CD4-positive, alpha-beta T cell treated with Interleukin-15 for 4 hours (primary cell): ENCODE measurements at places on chromosomes 2 and 18.

DNA sequence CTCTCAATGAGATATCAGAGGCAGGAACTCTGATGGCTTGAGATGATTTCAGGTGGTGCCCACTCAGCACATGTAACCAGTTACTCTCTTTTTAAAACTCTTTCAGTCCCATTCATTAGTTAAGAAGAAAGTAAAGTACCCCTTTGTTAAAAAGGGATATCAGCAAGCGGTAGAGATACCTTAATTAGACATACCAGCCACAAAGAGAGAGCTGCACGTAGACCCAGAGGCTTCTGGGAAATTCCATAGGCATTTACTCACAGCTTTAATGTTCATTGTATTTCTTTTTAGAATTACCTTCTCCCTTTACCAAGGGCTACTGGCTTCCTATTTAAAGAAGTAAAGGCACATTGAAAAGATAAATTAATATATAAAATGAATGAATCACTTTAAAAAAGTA lies 63.3 kb downstream of the LYPD6B start:
- DNase-seq = no peak

DNA sequence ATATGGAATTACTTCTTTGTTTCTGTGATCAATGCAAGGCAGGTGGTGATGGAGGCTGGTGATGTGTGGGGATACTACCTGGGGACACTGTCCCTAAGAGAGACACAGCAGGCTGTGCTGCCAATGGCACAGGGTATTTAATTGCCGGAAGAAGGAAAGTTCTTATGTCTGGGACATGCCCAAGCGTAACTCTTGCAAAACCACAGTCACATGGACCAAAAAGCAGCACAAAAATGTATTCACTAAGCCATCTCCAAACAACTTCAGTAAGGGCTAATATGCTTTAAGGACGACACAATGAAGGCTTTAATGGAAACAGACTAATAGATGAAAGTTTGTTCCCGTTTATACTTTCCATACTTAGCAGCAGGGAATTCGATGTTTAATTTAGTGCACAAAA lies 49.7 kb upstream of the AP1S3 start:
- DNase-seq = no peak

GRCh38 chr2:16817305-16818202 lies 151.9 kb upstream of the CYRIA start:
- no peak for DNase-seq

DNA sequence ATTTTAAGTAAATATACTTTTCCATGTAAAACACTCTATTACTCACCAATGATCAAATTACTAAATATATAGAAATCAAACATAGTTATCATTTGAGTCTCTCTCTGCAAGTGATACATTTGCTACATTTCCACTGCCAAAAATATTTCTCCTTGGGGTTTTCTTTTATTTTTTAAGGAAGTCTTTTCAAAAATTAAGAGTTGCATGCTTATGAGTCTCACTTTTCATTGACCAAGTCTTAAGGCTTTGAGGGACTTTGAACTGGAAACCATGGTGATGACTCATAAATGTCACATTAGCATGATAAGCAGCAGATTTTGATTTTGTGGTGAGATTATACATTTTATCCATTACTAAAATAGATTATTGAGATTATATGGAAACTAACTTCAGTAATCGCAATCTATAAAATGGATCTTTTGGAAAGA lies 152.9 kb downstream of the FAM124B start:
- DNase-seq = no peak

GRCh38 chr18:2100694-2101213 lies 470.6 kb downstream of the METTL4 start:
- DNase-seq = no peak

- no peak for DNase-seq
Observed at GRCh38 chr18:44705075-44705675, 24.5 kb downstream of the SETBP1 start.

GRCh38 chr18:10049747-10050146 lies 135.9 kb downstream of the VAPA start:
- no peak for DNase-seq

GRCh38 chr2:232102380-232102779 lies 140.9 kb downstream of the DIS3L2 start:
- no peak for DNase-seq

GRCh38 chr2:10966741-10967140 lies 55.0 kb downstream of the KCNF1 start:
- DNase-seq = no peak

DNA sequence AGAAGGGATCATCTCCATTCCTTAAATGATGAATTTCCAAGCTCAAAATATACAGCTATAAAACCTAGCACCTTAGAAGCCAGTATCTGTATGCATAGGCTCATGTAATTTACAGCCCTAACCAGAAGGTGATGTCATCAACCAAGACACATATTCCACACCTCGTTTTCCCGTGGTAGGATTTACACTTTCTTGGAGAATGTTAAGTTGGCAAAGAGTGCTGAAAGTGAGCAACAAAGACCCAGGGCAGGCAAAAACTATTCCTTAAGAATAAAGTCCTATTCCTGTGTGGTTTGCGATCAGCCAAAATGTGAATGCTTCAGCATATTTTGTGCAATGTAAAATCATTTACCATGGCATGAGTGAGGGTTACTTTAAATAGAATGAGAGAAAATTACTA lies 247.1 kb downstream of the OSR1 start:
- DNase-seq = no peak

DNA sequence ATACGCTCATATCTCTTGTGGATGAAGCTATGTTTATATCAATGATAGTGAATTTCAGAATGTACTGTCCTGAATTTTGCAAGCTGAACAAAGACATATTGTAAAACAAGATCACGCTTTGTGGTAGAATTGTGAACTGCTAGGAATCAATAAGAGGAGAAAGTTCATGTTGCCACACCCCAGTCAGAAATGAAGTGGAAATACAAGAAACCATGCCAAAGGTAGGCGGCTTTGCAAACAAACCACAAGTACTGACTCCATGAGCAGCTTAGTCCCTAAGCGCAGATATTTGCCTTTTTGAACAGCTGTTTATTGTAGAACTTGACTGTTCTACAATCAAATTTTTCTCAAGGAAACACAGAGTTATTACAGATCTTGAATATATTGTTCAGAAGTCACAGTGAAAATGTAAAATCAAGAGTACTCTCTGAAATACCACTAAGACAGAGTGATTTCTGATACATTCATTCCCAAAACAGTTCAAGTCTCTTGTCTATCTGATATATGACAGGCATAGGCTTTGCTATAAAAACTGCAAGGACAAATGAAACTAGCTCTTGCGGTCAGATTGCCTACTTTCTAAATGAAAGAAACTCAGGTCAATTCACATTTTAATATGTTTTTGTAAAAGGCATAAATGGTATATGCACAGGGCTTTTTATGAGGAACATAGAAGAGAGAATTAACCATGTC lies 120.9 kb upstream of the CDH19 start:
- DNase-seq = no peak

GRCh38 chr2:155062922-155063258 lies 364.4 kb downstream of the KCNJ3 start:
- DNase-seq = no peak

GRCh38 chr2:238861013-238861730 lies 13.3 kb downstream of the TWIST2 start:
- no peak for DNase-seq

DNA sequence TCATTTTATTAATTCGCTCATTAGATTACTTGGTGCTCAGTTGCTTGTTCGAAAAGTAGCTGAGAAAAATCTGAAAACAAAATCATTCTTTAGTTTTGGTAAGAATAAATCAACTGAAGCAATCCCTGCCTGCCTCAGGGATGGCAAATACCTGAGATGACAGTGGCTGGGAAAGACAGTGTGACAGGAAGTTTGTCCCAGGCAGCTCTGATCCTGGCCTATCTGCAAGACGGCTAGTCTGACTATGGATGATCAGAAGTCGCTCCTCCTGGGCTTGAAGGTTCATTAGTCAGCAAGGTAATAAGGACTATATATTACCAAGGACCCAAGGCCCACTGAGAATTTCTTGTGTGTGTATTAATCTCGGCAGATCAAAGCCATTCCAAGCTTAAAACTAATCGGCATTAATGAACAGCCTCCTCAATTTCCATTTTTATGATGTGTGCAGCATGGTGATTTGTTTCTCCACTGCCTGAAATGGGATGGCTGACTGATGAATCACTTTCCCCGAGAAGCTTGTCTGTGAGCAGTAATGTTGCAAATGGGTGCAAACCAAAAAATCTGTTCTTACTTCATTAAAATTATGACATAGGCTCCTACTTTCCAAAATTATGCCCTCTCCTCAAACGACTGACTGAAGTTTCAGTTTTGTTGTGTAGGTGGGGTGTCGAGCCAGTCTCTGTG lies 199.9 kb downstream of the ACTR3 start:
- DNase-seq = no peak

DNA sequence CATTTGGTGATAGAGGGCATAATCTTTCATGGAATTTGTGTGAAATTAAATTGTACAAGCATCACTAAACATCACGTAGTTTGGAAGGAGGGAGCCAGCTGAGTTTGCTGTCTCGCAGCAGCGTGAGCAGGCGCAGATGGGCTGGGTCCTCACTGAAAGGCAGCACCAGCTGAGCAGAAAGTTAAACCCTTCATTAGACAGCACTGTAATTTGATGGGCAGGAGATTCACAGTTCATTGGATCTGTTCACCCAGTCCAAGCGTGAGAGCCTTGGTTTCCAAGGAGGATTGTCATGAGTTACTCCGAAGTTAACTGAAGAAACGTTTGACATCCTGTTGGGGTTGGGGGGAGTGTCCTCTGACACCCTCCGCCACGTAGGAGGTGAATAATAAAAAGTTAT lies 89.8 kb upstream of the NFATC1 start:
- DNase-seq = no peak

DNA sequence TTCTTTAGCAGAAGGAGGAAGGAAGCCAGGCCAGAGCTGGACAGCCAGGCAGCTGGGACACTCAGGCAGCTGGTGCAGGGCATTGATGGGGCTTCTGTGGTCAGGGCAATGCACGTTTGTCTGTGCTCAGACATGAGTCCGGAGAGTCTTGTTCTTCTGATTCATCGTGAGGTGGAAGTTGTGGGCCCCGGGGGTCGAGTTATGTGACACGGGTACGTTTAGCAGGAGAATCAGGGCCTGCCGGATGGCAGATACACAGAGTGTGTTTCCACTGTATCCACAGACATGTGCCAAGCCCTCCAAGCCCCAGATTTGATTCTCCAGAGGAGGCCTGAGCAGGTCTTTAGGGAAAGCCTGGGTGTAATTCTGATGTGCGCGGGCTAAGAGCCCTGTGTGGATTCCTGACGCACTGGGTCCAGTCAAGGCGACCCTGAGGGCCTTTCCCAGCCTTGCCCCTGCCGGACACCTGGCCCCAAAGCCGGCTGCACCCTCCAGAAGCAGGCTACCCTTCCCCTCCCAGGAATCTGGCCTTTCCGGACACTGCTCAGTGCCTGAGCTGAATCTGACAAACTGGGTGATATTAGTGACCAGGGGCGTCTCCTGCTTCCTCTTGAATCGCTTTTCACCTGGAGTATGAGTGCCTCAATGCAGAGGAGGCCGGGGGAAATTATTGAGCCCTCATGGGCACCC lies 10.1 kb downstream of the ARHGEF4 start:
- no peak for DNase-seq

DNA sequence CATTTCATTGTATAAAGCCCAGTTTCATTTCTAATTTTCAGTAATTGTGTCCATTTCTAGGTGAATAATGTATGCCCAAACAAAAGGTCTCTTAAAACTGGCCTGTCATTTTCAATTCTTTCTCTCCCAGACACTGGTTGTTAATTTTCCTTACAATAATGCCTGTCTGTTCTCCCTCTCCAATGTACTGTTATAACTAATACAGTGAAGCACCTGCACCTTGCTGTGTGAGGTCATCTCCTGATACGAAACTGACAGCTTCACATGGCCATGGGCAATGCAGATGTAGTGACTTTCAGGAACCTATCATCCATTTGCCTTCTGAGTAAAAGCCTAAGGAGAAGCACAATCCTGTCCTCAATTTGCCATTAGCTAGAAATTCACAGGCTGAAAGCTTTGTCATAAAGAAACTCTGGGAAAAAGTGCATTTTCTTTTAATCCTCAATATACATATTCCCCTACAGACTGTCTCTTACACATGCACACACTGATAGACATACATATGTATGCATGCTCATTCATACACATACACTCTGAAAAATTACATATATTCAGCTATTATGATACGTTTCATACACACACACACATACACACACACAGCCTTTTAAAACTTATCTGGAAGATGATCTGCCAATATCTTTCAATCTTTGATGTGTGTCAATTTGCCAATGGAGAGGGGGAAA lies 1030.3 kb downstream of the TDRD15 start:
- no peak for DNase-seq

- DNase-seq = no peak
Observed at GRCh38 chr18:37246779-37247340, 318.7 kb downstream of the CELF4 start.

DNA sequence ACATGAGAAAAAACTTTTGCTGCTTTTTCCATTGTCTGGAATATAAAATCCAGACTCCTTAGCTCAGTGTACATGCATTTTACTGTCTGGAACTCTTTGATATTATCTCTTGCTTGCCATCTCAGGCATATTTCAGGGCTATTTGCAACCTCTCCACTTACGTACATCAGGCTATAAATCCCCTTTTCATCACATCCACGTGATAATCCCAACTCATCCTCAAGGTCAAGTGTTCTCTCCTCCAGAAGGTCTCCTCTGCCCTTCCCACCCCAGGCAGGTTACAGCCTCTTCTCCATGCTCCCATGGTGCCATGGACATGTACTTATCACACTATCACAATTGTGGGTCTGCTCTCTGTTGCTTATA lies 202.5 kb upstream of the RBMS1 start:
- DNase-seq = no peak

- DNase-seq = no peak
Observed at GRCh38 chr18:68865503-68865902, 67.6 kb downstream of the CCDC102B start.

DNA sequence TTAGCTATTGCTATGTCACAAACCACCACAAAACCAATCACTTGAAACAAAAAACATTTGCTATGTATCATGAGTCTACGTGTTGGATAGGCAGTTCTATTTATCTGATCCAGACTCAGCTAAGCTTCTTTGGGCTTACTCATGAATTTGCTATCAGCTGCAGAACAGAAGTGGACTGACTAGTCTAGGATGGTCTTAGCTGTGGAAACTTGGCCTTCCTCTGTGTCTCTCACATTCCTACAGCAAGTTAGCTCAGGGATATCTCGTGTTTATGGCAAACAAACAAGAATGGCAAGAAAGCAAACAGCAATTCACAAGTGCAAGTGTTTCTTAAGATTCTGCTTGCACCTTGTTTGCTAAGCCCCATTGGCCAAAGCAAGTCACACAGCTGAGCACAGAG lies 288.0 kb upstream of the TNP1 start:
- DNase-seq = no peak

DNA sequence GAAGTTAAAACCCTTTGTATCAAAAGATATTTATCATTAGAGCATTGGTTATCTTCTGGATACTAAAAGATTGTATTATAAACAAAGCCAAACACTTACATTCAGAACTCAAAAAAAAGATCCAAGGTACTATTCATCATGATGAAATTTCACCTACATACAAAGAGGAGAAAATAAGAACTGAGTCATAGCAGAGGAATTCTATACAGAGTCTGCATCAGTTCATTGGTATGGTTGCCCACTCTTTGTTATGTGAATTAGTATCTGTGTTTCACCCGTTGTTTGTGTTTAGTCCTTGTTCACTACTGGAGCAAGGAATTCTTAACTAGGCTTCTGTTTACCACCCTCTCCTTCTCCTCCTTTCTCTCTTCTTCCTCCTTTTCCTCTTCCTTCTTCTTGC lies 157.9 kb downstream of the LNPK start:
- no peak for DNase-seq

GRCh38 chr2:111618978-111619902 lies 264.8 kb downstream of the ANAPC1 start:
- no peak for DNase-seq

GRCh38 chr2:69524799-69525198 lies 87.6 kb upstream of the NFU1 start:
- DNase-seq = no peak

- DNase-seq = no peak
Observed at GRCh38 chr18:41737218-41737617, 217.8 kb upstream of the PIK3C3 start.
